ENCODE measurements at places on chromosomes 7 and 10.
A peak's percentile ranks its signal among the peaks of the same experiment; 100 is the strongest.

- no peak for DNase-seq
Measured at GRCh38 chr10:29440981-29441380, 152.1 kb downstream of the LYZL1 start.

DNA sequence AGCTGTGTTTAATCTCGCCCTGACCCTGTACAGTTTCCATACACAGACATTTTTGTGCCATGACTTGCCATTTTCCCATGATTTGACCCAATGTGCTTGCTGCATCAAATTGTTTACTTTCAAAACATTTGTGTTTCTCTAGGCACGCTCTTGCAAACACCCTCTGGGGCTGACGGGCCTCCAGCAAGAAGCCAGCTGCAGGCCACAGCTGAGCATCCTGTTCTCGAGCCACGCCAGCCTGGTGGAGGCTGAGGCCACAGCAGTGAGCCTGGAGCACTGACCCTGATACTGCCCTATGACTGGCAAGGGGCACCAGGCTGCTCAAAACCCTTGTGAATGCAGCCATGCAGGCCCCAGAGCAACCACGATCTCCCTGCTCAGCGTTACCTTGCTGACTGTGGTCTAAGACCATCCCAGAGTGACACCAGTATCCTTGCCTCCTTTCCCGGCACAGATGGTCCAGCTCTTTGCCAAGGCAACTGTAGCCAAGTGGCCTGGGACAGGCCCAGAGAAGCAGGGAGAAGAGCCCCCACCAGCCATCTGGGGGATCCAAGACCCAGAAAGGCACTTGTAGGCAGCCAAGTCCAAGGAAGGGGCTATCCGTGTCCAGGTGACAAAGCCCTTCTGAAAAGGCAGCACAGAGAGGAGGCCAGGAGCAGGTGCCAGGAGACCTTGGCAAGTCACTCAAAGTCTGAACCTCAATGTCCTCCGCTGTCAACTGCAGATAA, 78.5 kb downstream of the OAT start:
- no peak for DNase-seq

GRCh38 chr10:130141878-130142277, 5.7 kb downstream of the GLRX3 start:
- DNase-seq: no peak

DNA sequence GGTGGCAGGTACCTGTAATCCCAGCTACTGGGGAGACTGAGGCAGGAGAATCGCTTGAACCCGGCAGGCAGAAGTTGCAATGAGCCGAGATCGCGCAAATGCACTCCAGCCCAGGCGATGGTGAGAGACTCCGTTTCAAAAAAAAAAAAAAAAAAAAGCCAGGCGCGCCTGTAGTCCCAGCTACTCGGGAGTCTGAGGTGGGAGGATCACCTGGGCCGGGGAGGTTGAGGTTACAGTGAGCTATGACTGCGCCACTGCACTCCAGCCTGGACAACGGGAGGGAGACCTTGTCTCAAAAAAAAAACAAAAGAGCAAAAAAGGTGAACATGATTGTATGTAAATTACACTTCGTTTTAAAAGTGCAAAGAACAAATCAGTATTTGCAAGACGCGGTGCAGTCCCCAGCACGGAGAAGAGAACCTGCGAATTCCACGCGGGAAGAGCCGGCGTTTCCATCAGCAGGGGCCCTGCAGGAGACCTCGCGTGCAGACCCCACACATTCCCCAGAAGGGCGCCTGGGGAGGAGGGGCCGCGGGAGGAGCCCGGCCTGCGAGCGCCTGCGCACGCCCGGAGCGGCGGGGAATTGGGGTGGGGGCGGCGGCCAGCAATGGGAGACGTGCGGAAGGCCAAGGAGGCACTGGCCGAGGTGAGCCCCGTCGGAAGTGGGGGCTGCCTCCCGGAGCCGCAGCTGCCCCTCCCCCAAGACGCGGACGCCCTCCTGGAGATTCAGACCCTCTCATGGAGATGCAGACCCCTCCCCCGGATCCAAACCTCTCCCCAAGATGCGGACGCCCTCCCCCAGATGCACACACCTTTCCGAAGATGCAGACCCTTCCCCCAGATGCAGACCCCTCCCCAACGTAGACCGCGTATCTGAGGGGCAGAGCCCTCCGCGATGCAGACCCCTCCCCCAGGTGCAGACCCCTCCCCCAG, 16.7 kb upstream of the SUN1 start:
- no peak for DNase-seq

DNA sequence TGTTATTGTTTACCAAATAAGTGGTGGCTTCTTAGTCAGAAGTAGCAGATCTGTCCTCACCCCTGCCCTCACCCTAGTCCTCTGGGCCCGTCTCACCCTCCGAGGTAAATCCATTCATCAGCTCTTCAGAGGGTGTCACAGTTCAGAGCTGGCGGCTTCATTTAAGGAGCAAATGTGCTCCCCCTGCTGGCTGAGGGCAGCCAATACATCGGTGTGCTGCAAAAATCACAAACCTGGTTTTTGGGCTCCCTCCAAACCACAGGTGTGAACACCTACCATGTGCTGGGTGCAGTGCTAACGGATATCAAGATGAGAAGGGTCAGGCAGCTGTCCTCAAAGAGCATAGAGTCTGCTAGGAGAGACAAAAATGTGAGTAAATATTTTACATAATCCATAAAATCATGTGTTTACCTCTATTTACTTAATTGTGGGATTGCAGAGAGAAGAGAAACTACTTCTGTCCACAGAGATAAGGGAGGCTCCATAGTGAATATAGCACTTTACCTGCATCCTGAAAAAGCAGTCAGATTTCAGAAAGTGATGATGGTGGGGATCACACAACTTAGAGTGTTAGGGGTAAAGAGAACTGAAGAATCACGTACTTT, 15.5 kb upstream of the CRTAC1 start:
- DNase-seq: peak; percentile 26

GRCh38 chr10:129956286-129956670, 7.8 kb downstream of the EBF3 start:
- no peak for DNase-seq

GRCh38 chr7:141549582-141549981, 1.6 kb upstream of the AGK start:
- DNase-seq: no peak

- no peak for DNase-seq
Measured at GRCh38 chr10:6274040-6274439, 71.3 kb downstream of the PFKFB3 start.

DNA sequence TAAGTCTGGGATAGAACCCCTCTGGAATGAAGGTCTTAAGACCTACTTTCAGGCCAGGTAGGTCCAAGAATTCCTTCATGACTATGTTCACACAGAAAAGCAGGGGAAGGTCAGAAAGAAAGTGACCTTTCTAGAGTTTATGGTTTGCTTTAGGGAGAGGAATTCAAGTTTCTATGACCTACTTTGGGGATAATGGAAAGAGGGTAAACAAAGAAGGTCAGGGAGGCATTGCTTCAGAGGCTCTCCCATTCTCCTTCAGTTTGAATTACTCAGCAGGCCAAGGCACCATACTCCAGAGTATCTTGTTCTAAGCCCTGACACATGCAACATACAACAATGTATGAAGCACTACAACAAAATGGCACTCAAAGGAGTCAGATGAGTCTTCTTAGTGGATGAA, 11.5 kb upstream of the MACC1 start:
- no peak for DNase-seq

DNA sequence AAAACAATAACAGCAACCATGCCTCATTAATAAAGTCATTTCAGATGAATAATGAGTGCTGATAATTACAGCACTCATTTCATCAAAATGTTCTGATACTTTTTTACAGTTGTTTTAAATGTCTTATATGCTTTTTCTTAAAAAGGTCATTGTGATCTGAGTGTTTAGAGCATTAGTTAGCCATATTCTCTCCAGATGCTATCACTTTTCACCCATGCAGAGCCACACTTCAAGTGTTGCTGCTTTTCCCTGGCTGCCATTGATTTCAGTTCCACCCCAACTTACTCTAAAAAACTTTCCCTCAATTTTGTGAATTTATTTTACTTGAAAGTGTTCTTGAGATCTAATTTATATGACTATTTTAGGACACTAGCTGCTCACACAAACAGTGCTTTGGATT, 41.8 kb downstream of the NUP205 start:
- no peak for DNase-seq

DNA sequence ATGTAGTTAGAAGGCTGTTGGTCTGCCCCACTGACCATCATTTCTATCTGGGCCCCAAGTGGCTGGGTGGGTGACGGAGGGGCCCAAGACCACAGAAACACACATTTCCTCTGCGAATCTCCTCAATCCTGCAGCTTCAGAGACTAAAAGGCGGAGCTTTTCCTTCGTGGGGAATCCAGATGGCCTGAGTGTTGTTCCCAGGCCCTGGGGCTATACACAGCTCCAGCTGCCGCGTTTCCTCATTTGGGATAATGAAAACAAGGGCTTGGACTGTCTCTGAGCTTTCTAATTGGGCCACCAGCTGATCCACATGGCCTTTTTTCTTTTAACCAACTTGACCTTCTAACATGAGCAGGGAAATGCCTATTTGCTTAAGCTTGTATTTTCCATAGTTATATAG, 339.9 kb downstream of the CXCL12 start:
- no peak for DNase-seq

DNA sequence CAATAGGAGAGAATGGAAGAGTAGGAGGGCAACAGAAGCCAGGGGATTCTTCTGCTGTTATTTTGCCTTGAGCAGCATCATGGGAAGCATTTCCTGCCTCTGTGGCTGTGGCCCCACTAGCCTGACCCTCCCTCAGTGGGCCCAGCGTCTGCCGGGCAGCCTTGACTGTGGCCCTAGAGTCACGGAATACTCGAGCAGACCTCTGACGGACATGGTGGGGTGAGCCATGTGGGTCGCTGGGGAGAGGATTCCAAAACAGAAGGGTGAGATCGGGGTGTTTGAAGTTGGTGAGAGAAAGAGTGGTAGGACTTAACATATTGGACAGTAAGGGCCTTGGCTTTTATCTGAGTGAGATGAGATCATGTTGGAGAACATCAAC, 8.3 kb upstream of the PRKAG2 start:
- DNase-seq: no peak

DNA sequence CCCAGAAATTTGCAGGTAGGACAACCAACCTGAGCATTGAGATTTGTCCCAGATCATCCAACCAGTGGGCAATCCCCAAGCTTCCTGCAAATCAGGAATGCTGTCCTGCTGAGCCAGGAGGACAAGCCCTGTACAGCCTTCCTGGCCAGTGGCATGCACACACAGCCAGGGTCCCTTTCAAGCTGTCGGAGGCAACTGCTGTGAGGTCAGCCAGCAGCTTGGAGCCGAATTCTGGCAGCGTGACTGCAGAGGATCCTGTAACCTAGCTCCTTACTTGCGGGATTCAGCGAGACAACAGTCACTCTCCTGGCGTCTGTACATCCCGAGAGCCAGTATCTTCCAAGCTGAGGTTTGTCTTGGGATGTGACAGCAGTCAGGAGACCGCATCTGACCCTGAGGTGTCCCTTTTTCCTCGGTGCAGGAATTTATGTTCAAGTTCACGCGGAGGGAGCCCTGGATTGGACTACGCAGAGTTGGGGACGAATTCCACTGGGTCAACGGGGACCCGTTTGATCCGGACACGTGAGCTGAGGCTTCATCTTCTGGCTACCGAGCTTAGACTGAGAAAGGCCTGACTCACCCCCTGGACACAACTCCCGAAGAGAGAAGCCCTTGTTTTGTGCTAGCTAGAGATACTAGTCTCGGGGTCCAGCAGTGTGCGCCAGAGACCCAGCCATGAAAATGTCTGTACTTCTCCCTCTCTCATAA, 18.3 kb downstream of the CLEC2L start:
- DNase-seq: no peak

GRCh38 chr10:18949391-18949790, 99.2 kb upstream of the MALRD1 start:
- no peak for DNase-seq

GRCh38 chr7:44377134-44377463, 51.7 kb upstream of the CAMK2B start:
- no peak for DNase-seq

GRCh38 chr10:37721100-37721499, 136.3 kb downstream of the ZNF248 start:
- no peak for DNase-seq

DNA sequence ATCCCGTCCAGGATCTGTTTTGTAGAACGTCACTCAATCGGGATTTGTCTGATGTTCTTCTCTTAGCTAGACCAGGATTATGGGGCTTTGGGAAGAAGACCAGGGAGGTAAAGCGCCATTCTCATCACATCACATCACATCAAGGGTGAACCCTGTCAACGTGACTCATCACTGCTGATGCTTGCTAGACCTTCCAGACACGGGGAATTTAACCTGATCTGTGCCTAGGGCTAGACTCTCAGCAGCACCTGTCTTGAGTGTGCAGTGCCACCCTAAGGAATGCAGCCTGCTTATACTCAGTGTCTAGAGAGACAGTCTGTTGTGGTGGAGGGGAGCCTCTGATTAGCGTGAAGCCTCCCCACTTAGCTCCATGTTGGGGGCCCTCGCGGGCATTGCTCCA, 678.6 kb upstream of the FOXK1 start:
- no peak for DNase-seq

DNA sequence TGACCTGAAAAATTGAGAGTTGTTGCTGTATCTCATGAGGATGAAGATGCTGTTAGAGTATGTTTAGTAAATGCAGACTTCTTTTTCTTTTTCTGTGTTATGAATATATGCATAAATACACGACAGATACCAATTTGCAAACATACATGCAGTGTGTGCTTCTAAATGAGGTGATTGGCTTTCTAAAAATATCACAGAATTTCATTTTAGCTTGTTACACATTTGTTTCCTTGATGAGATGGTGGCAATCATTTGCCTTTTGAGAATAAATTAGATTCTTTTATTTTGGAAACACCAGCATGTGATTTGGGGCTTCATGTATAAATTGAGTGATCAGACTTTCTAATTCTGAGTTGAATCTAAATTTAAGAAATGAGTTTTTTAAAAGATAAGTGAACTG, 29.7 kb downstream of the CCNY start:
- DNase-seq: no peak

DNA sequence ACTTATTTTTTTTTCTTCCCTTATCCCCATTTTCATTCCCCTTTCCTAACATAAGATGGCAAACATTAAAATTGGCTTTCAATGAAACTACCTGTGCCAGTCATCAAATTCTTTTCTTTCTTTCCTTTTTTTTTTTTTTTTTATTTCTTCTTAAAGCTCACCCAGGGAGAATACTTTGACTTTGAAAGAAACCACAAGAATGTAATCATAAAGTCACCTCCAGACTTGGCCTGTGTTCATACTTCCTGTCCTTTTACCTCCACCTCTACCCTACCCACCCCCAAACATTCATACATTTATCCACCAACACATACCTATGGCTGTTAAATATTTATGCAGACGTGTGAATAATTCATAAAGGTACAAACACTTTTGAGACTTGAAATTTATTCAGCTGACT, 254.6 kb downstream of the SLC25A13 start:
- DNase-seq: no peak

- no peak for DNase-seq
Measured at GRCh38 chr10:89217057-89217990, 10.2 kb upstream of the CH25H start.

- DNase-seq: no peak
Measured at GRCh38 chr7:116683786-116684185, 11.8 kb downstream of the MET start.

- no peak for DNase-seq
Measured at GRCh38 chr10:96712662-96713271, 7.5 kb downstream of the PIK3AP1 start.

- no peak for DNase-seq
Measured at GRCh38 chr7:475425-475728, 44.3 kb downstream of the PDGFA start.

Measured in stimulated activated CD4-positive, alpha-beta T cell treated with anti-CD3 and anti-CD28 coated beads, Interleukin-15, amount 100 ng/mL, for 1 hour (primary cell).